ENCODE measurements at places on chromosomes 7 and 10.

DNA sequence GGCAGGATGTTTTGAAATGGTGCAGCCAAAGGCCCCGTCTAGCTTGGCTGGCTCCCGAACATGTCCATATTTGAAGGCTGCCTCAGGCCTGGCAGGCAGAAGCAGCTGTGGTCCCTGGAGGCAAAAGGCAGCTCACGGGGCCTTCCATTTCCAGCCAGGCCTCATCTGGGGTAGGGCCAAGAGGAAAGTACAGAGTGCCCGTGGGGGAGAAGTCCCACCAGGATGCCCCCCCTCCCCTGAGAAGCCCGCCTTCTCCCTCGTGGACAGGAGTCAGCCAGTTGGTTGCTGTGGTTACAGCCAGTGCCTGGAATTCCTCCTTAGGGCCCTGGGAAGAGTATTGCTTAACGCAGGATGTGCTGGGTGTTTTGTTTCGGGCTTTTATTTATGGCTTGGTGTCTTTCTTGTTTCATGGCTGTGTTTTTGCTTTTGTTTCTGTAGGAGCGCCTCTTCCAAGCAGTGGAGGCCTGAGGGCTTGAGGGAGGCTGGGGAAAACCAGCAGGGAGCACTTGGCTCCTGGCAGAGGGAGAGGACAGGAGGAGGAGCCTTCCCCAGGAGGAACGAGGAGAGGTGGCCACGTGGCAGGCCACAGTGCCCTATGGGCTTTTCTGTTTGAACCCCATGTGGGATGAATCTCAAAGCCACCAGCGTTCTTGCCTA lies 45.4 kb downstream of the CHST3 start:
- no peak for DNase-seq

DNA sequence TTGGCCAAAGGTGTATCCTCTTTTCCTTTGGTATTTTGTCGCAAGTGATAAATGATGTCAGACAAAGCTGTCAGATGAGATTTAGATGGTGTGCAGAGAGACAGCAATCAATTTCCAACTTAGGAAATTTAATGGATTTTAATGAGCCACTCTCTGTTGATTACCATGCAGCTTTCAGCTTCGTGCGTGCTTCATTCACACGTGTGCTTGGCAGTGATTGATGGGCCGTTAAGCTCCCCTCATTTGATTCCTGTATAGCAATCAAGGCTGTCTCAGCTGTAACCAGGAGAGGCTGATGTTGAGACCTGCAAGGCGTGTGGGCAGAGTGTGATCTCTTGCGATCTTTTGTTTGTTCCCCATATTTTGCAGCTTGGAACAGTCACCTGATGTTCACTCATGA lies 439.6 kb downstream of the CALN1 start:
- DNase-seq: no peak

- no peak for DNase-seq
Observed at GRCh38 chr10:129968853-129969183, 4.7 kb upstream of the EBF3 start.

- no peak for DNase-seq
Observed at GRCh38 chr7:46834921-46835320, 747.0 kb downstream of the TNS3 start.

GRCh38 chr10:128122931-128123330 lies 3.3 kb downstream of the MKI67 start:
- DNase-seq: no peak

- no peak for DNase-seq
Observed at GRCh38 chr10:50991456-50992355, 82.6 kb upstream of the PRKG1 start.

GRCh38 chr7:133044722-133045473 lies 37.0 kb downstream of the CHCHD3 start:
- no peak for DNase-seq

- no peak for DNase-seq
Observed at GRCh38 chr10:132524443-132525285, 12.9 kb upstream of the INPP5A start.

DNA sequence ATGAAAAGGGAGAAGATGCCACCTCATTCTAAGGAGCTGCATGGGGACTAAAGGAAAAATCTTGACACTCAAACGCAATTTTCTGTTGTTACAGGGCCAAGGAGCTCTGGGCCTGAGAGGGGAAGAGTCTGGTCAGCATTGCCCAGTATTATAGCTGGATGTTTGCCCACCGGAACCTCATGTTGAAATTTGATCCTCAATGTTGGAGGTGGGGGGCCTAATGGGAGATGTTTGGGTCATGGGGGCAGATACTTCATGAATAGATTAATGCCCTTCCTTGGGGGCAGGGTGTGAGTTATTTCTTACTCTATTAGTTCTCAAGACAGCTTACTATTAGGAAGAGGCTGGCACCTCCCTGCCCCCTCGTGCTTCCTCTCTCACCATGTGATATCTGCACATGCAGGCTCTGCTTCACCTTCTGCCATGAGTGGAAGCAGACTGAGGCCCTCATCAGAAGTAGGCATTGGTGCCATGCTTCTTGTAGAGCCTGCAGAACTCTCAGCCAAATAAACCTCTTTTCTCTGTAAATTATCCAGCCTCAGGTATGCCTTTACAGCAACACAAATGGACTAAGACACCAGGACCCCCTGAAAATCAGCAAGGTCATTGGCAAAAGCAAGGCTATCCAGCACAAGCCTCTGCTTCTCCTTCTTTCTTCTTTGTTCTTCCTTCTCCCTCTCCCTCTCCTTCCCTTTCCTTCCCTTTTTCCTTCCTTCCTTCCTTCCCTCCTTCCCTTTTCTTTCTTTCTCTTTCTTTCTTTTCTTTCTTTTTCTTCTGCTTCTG lies 15.1 kb downstream of the GCK start:
- DNase-seq: no peak

- no peak for DNase-seq
Observed at GRCh38 chr7:135283959-135284638, 50.5 kb downstream of the STRA8 start.

GRCh38 chr7:50664461-50664922 lies 99.3 kb upstream of the DDC start:
- no peak for DNase-seq

GRCh38 chr7:1342090-1342640 lies 109.5 kb downstream of the UNCX start:
- no peak for DNase-seq

GRCh38 chr7:128274884-128275603 lies 34.0 kb downstream of the LEP start:
- DNase-seq: no peak

DNA sequence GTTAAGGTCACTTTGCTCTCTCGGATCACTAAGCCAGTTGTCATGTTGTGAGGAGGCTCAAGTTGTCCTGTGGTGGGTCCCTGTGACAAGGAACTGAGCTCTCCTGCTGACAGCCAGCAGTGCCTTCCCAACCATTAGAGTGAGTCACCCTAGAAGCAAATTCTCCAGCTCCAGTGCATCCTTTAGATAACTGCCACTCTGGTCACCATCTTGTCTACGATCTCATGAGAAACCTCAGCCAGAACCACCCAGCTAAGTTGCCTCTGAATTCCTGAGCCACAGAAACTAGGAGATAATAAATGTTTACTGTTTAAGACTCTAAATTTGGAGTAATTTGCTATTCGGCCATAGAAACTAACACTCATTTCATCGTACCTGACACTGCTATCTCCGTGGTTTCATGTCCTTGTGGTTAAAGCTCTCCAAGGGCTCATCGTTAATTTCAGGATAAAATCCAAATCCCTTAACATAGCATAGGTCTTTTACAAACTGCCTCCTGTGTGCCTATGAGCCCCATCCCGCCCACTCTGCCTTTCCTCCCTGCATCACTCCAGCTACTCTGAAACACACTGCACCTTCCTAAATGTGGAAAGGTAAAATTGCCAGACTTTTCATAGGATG lies 56.5 kb upstream of the WIPF3 start:
- DNase-seq: no peak

DNA sequence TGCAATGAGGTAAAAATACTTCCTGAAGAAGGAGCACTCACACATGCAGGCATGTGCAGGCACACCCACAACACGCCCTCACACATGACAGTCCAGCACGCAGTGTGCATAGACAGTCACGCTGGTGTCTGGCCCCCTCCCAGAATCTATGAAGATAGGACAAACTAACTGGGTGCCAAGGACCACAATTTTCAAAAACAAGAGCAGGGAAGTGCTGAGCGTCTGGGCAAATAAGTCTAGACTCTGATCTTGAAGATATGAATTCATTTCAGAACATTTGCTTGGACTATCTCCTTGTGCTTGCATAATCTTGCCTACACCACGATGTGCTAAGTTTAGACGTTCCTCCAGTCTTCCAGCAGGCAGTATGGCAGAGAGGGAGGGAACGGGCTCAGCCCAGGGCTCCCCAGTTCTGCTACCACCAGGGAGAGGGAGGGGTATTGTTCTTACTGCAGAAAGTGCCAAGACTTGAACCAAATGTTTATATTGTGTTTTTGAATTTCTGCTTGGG lies 276.5 kb upstream of the KLF6 start:
- no peak for DNase-seq

DNA sequence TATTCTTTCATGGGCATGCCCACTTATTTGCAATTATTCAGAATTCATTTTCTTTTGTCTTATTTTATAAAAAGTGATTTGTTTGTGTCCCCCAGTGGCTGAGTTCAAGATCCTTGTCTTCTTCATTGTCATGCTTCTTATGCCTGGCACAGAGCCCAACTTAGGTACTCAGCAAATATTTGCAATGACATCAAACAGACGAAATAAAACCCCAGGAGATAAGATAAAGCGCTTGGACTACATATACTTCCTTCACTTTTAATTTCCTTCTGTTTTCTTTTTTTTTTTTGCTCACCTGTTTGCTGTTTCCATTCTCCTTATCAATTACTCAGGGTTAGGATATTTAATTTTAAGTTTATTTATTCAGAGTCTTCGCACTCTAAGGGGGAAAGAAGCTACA lies 225.0 kb downstream of the SDHAF3 start:
- DNase-seq: no peak

GRCh38 chr7:16891874-16892643 lies 10.3 kb upstream of the AGR3 start:
- no peak for DNase-seq
